ENCODE measurements at places on chromosomes 16 and 17. TPM values are rescaled to one million over a fixed set of nuclear protein-coding genes. Genes with fewer than 3 reads are reported as not detected.

- DNase-seq, result no peak
These were observed 350.2 kb downstream of the KIF2B start for GRCh38 chr17:54172985-54173316.

GRCh38 chr16:506246-506546, 21.3 kb upstream of the CAPN15 start:
- no peak for DNase-seq

DNA sequence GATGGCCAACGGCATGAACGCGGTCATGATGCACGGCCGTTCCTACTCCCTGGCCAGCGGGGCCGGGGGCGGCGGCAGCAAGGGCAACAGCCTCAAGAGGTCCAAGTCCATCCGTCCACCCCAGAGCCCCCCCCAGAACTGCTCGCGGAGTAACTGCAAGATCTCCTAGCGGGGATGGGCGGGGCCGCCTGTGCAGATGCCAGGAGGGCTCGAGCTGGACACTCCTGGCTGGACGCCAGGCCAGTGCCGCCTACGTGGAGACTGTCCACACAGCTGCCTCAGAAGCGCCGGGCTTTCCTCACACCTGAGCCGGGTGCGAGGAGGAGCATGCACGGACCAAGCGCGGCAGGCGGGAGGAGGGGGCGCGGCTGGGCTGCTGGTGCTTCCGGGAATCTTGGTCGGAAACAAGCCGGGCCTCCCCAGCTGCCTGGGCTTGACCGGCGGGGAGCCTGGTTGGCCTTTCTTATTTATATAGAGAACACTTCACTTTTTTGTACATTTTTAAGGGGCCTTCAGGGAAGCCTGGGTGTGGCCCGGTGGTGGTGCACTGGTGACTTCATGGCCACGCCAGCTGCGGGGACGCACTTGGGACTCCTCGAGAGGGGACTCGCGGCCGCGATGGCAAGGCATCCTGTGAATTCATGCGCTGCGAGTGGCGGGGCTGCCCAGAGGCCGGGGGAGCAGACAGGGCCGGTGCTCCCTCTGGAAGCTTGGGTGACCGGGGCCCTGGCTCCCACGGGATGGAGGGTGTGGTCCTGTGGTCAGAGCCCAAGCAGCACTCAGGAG, 3.1 kb upstream of the WFIKKN1 start:
- DNase-seq, result no peak

- no peak for DNase-seq
These were observed 3.6 kb upstream of the SLC16A5 start for GRCh38 chr17:75084039-75084660.

DNA sequence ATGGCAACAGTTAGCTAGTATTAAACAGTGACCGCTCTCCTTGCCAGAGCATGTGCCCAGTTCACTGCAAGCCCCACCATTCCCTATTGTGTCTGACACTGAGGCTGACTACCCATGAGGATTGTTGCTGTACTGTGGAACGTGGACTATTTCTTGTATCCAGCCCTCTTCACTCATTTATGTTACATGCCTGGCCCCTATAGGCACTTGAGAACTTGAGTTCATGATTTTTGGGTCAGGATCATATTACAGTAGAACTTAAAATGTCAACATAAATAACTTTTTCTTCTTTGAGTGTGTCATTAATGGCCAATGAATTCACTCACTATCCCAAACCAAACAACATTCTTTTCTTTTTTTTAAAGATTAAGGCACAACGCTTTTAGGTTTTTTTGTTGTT, 55.7 kb downstream of the LYRM1 start:
- DNase-seq, result no peak

The FAM171A2 gene
- total RNA-seq, result 0.41 TPM

- DNase-seq, result no peak
These were observed 767 bp downstream of the RPS6KB1 start for GRCh38 chr17:59893676-59894100.

GRCh38 chr16:78697426-78697825, 598.0 kb downstream of the WWOX start:
- no peak for DNase-seq

DNA sequence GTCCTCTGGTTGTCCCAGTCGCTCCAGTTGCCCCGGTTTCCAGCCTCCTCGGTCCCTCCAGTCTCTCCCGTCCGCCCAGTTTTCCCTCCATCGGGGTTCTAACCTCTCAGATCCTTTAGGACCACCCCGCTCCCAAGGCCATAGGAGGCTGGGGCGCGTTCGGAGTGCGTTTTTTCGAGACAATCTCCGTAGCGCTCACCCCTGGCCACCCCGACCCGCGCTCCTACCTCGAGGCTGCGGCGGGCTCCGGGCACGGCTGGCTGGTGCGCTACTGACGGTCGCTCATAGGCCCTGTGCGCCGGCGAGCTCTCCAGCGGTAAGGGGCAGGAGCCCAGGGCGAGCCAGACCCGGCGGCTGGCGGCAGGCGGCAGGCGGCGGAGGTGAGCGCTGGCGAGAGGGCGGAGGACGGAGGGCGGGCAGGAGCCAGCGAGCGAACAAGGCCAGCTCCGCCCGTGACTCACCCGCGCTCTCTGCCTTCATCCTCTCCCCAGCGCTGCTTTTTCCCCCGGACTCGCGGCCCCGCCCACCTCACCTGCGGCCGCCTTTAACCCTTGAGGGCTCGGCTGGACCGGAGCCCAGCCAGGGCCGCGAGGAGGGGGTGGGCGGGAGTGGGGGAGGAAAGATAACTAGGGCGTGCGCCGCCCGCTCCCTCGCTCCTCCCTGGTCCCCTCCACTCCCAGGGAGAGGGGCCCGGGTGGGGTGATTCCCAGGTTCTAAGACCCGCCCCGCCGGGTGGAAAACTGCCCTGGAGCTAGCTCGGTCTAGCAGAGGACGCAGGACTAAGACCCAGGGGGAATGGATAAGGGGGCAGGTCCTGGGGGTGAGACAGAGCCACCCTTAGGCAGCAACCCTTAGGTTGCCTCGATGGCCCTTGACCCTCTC, at the start of gene SP6:
SP6 (minus strand) TSS at position 472 of the 882 bp plus-strand sequence. CDS start 2,734 bp downstream, outside the sequence.
- DNase-seq, result peak; percentile 84

DNA sequence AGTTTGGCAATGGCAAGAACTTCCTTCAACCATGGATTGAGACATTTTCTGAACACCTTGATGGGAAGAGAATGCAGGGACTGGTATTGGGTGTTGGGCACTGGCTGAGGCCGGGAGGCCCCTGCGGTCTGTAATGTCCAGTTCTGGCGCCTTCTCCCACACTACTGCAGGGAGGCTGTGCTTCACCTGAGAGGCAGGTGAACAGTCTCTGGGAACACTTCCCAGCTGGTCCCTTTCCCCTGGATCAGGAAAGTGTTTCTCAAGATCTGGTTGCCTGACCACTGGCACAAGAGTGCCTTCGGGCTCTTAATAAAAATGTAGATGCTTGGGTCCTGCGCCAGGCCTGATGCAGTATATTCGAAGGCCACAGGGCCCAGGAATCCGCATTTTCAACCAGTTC, 28.5 kb upstream of the NAT9 start:
- no peak for DNase-seq

DNA sequence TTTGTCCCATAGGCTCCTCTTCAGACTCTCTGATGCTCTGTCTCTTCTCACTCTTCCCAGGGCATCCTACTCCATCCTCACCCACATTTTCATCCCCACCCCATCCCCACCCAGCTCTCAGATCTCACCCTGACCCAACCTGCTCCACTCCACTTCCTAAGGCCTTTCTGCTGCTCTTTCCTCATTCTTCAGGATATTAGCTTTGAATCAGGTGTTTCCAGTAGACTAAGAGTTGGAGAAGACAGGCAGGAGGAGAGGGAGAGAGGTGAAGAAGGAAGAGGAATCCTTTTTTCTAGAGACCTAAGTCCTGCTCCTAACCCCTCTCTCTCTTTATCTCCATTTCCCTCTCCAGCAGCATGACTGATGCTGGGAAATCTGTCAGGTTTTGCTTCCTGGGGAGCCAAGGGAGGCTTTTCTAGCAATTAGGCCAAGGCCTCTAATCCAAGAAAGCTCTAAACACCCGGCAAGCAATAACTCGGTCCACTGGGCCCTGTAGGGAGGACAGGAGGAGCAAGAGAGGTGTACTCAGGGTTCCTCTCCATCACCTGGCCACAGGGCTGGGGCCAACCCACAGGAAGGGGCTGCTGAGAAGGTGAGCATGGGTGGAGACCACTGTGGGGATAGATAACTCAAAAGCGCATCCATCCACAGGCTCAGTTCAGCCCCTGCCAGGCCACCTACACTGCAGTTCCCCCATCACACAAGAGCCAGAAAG, 133.3 kb downstream of the TMEM132E start:
- no peak for DNase-seq

DNA sequence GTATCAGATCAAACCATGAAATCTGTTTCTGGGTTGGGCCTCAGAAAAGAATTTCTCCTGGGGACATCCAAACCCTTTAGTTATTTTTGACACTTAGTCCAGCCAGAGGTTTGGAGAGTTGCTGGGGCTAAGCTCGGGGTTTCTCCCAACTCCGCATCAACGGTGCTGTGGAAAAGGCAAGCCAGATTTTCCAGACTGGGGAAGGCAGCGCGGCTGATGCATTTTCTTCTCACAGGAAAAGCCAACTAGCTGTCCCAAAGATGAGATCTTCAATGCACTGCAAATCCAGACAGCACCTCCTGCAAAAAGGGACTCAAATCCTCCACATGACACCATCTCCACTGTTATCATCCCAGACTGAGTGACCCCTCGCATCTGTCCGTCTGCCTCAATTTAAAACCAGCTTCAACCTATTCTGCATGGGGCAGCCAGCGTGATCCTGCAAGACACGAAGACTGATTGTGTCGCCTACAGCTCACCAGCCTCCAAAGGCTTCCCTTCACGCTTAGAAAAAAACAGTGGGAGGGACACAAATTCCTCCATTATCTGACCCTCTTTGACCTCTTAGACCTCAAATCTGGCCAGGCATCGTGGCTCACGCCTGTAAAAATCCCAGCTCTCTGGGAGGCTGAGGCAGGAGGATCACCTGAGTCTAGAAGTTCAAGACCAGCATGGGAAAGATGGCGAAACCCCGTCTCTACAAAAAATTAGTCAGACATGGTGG, 62.0 kb downstream of the GAS7 start:
- DNase-seq, result no peak

GRCh38 chr17:55134486-55135157, 130.1 kb upstream of the HLF start:
- no peak for DNase-seq

The CNTNAP1 gene
- 1.3 TPM for total RNA-seq

DNA sequence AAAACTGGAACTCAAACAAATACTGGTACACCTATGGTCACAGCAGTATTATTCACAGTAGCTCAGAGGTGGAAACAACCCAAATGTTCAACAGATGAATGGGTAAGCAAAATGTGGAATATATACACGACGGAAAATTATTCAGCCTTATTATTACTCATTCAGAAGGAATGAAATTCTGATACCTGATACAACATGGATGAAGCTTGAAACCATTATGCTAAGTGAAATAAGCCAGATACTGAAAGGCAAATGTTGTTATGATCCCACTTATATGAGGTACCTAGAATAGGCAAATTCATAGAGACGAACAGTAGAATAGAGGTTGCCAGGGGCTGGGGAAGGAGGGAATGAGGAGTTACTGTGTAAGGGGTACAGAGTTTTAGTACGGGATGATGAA, 27.1 kb upstream of the MYLK3 start:
- no peak for DNase-seq

The GPRC5C gene
- total RNA-seq, result 2.3 TPM

GRCh38 chr16:15484662-15485061, 50.3 kb downstream of the BMERB1 start:
- no peak for DNase-seq

- no peak for DNase-seq
These were observed 13.4 kb downstream of the SMIM5 start for GRCh38 chr17:75646638-75646992.

The TEKT5 gene
- not detected for total RNA-seq

DNA sequence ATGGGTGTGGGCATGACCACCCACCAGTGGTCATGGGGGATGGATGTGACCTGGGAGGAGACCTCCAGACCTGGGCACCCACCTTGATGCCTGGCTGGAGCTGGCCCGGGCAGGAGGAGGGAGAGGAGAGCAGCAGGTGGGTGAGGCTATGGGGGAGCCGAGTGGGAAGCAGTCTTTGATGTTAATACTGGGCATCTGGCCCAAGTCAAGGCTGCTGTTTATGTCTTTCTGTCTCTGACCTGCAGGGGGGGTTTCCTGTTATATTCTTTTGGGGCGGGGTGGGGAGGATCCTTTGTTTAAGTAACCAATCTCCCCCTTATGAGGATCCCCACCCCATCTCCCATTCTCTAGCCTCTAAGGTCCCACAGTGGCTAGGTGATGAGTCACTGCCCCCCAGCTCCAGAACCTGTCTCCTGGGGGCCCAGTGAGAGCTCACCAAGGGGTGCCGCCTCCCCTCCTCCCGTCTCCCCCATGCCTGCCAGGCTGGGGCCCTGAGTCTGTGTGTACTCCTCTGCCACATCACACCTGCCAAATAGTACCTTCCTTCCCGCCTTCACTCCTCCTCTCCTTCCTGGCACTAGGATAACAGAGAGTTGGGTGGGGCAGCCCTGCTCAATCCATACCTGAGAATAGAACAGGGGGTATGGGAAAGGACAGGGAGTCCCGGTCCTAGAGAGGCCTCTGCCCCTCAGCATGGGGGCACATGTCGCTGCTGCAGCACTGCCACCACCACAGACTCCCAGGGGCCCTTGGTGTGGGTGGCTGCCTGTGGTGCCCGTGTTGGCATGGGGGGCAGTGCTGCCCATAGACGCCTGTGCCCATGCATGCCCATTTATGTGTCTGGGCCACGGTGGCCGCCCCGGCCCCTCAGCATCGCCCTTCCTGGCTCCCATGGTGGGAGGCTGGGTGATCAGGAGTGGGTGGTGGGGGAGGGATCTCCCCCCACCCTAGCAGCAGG, 7.3 kb downstream of the THRA start:
- DNase-seq, result peak; percentile 50

The SLC38A8 gene
- not detected for total RNA-seq

DNA sequence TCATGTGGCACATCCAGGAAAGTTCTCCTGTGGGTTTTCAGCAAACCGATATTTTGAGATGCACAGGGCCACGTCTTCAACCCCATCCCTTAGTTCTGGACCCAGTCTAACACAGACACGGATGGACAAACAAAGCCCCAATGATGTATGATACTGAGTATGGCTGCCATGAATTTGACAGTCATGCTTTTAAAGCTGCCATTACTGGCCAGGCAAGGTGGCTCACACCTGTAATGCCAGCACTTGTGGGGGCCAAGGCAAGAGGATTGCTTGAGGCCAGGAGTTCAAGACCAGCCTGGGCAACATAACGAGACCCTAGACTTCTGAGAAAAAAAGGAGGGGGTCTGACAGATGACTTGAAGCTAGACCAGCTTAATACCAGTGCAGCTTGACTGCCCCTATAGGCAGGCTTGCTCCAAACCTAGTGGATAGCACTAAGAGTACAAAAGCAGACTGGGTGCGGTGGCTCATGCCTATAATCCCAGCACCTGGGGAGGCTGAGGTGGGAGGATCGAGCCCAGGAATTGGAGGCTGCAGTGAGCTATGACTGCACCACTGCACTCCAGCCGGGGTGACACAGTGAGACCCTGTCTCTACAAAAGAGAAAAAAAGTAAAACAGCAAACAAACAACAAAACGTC, 10.8 kb upstream of the ZNF629 start:
- DNase-seq, result no peak

The GGT6 gene
- total RNA-seq, result not detected

GRCh38 chr17:8503368-8503767, 67.7 kb downstream of the NDEL1 start:
- DNase-seq, result no peak
